Activated T-helper 2 cell treated with anti-CD3 and anti-CD28 coated beads, Interferon-gamma antibody, Interleukin-2, Interleukin-4, amounts not matched to agents 10 μg/mL and 5 μg/mL and 100 μg/mL, durations not matched to agents 14 hours and 24 hours and 36 hours (primary cell): ENCODE measurements at places on chromosomes 7 and 10. TPM values are rescaled to one million over a fixed set of nuclear protein-coding genes. Genes with fewer than 3 reads are reported as not detected.

The ATRNL1 gene
- total RNA-seq: 0.50 and 0.87 TPM in 2 replicates

The PTPRE gene
- total RNA-seq: 16.8 and 17.0 TPM in 2 replicates

DNA sequence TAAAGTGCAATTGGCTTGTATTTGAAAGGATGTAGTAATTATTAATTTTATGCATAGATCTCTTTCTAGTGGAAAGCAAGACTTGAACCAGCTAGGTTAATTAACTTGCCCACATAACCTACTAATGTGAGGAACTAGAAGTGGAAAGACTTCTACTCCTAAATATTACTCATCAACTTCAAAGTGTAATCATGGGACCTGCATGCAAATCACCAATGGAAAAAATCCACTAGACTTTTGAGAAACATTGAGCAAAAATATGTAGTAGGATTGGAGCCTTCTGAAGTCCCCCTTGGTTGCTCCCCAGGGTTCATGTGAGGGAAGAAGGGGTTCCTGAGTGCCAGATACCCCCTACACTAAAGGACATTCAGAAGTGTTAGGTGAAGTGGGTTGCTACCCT lies 240.2 kb downstream of the PTEN start:
- DNase-seq: no peak

- no peak for DNase-seq
These were observed 14.3 kb downstream of the TES start for GRCh38 chr7:116224492-116225098.

GRCh38 chr10:12482587-12482986 lies 133.2 kb downstream of the CAMK1D start:
- DNase-seq: no peak

GRCh38 chr7:8413600-8413999 lies 19.8 kb upstream of the NXPH1 start:
- DNase-seq: no peak

DNA sequence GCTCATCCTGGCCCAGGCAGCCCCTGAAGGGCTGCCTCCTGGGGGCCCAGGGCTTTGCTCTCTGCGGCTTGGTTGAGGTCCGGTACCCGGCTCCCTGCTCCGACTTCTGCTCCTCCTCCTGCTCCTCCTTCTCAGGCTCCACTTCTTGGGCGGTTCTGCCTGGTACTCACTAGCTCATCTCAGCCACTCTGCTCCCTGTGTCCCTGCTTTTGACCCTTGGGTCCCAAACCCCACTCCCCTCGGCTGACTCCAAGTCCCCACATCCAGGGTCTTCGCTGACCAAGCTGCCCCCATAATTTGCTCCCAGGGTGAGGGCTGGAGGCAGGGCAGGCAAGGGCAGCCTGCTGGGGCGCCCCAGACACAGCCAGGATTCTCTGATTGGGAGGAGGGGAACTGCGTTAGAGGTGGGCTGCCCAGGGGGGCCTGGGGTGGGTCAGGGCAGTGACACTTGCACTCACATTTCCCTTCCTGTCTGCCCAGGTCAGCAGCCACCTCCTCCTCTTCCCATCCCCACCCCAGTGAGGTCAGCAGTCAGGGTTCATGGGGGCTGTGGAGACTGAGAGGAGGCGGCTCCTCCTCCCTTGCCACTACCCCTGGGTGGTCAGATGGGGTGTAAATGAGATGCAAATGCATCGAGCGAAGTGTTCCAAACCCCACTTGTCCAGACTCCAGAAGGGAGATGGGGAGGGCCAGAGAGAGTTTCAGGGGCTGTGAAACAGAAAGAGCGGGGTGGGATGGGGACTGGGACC lies 2.2 kb downstream of the SMARCD3 start:
- no peak for DNase-seq
